Upper lobe of left lung (tissue), 6 donors: ENCODE measurements at places on chromosomes 2 and 18.

DNA sequence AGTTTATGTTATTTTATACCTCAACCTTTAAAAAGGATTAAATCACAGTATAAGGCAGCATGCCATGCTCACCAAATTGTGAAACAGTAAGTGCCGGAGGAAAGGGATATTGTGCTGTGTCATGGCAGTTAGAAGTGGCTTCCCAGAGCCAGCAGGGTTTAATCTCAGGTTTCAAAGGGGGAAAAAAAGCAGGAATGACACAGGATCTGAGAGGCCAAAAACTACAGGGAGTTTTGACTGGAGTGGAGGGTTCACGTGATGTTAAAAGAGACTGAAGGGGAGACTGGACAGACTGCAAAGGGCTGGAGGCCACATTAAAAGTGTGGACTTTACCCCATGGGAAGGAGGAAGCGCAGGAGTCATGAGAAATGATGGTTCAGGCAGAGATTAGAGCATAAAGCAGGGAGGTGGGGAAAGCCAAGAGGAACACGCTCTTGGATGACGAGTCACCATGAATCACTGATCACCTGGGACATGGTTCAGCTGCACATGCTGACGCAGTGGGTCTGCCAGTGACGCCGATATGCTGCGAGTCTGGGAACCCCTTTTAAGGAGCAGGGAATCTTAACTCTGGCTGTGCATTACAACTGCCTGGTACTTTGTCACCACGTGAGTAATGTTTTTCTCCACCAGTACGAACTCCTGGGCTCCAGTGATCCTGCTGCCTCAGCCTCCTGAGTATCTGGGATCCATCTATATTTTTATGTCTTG lies 6.1 kb downstream of the CHMP1B start:
- peak; percentile 78 for DNase-seq

- DNase-seq, result no peak
Observed at GRCh38 chr2:67645280-67646138, 248.4 kb downstream of the ETAA1 start.

DNA sequence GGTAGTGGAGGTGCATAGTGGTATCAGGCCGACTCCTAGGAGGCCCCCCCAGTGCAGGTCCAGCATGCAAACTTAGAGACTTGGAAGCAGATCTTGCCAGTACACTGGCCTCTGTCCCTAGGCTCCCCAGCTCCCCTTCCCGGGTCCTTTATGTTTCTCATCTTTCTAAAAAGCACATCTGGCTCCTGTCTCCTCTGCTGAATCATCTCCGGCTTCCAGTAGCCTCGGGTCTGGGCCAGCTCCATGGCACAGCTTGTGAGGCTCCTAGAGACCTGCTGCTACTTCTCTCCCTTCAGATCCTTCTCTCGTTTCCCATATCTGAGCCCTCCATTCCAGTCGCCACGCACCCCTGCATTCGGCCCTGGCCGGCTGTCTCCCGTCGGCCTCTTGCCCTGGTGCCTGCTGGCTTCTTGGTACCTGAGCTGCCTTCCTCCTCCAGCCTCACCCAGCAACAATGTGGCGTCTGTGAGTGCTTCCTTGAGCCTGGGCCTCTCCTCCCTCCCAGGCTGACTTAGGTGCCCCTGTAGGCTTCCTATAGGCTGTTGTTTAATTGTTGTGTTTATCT lies 6.6 kb downstream of the TRAF3IP1 start:
- DNase-seq, result peak; percentile 44

DNA sequence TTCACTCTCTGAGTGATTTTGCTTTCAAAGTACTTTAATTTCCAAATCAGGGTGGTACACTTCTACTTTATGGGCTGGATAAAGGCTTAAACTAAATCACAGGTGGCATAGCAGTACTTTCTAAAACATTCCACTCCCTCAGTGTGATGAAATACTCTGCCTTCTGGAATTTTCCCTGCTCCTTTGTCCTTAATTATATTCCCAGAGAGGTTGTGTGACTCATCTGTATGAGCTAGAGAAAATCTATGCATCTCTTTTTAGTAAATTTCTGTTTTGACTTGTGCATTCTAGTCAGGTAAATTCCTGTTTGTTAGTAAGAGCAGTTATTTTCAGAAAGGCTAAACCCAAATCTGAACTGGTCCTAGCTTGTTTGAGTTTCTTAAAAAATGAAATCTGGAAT lies 29.0 kb upstream of the PLA2R1 start:
- DNase-seq, result no peak

- DNase-seq, result peak; percentile 50
Observed at GRCh38 chr2:130156624-130157004, 11.7 kb upstream of the CCDC74B start.

DNA sequence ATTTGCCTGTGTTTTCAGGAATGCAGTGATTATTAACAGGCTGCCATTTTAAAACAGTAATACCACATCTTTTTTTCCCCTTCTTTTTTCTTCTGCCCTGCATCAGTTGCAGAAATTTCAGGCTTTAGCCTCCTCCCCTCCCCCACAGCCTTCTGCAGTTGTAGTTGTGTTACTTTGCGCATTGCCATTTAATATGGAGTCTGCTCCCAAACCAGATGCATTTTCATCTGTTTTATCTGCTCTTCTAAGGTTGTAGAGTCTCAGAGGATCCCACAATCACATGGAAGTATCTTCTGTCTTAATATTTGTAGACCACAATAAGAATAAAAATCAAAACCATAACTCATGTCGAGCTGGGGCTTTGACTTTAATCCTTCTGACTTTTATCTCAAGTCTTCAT lies 3.8 kb downstream of the ASXL3 start:
- DNase-seq, result no peak

DNA sequence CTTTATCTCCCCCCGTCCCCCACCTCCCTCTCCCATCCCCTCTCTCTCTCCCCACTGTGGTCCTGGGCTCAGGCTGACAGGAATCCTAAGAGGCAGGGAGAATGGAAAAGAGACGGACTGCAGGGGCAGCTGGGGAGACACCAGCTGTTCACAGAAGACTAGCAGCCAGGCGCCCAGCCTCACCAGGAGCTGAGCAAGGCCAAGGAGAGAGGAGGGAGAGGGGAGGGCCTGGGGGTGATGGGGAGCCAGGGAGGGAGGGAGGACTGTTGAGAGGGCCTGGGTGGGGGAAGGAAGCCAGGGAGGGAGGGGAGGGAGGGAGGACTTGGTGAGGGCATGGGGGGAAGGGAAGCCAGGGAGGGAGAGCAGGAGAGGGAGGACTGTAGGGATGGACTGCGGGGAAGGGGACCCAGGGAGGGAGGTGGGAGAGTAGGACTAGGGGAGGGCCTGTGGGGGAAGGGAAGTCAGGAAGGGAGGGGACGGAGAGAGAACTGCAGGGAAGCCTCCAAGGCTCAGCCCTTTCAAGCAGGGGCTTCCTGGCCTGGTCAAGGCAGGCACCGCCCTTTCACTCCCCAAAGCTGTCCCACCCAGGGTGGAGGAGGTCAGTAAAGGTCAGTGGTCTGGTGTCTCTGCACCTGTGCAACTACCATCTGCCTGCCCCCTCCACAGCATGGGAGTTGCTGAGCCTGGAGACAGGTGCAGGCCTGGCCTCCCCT lies 517.7 kb upstream of the MYT1L start:
- DNase-seq, result no peak

- no peak for DNase-seq
Observed at GRCh38 chr2:119208791-119209203, 14.8 kb upstream of the STEAP3 start.

- DNase-seq, result no peak
Observed at GRCh38 chr2:100584816-100585215, 22.0 kb downstream of the PDCL3 start.
